ENCODE measurements at places on chromosomes 16 and 17.

GRCh38 chr17:78889531-78889930, 13.5 kb downstream of the CEP295NL start:
- no peak for DNase-seq

GRCh38 chr16:74309789-74310781, 13.5 kb downstream of the PSMD7 start:
- DNase-seq, result no peak

DNA sequence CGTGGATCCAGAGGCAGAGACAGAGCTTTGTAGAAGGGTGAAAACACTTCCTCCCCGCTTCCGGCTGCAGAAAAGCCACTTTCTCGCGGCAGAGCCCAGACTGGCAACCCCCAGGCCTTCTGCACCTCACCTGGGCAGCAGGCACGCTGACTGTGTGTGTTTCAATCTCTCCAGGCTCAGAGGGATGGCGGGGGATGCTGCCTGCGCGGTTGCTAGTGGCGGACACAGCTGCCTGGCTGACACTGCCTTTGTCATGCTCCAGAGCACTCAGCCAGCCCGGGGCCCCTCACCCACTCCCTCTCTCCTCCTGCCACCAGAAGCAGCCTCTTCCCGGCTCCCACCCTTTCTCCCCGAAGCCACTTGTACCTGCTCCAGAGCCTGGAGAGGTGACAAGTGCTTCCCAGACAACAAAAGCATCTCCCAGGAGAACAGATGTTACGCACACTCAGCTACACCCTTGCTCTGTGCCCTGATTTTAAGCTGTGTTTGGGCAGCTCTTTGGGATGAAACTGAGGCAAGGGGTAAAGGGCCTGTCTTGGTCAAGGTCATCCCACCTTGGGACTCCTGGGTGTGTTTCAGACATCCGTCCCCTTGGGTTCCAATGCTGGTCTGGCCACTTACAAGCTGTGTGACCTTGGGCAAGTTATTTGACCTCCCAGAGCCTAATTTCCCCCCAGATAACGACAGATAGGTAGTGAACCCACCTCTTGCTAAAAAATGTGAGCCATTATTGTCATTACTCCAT, 9.2 kb upstream of the GLIS2 start:
- DNase-seq, result no peak

DNA sequence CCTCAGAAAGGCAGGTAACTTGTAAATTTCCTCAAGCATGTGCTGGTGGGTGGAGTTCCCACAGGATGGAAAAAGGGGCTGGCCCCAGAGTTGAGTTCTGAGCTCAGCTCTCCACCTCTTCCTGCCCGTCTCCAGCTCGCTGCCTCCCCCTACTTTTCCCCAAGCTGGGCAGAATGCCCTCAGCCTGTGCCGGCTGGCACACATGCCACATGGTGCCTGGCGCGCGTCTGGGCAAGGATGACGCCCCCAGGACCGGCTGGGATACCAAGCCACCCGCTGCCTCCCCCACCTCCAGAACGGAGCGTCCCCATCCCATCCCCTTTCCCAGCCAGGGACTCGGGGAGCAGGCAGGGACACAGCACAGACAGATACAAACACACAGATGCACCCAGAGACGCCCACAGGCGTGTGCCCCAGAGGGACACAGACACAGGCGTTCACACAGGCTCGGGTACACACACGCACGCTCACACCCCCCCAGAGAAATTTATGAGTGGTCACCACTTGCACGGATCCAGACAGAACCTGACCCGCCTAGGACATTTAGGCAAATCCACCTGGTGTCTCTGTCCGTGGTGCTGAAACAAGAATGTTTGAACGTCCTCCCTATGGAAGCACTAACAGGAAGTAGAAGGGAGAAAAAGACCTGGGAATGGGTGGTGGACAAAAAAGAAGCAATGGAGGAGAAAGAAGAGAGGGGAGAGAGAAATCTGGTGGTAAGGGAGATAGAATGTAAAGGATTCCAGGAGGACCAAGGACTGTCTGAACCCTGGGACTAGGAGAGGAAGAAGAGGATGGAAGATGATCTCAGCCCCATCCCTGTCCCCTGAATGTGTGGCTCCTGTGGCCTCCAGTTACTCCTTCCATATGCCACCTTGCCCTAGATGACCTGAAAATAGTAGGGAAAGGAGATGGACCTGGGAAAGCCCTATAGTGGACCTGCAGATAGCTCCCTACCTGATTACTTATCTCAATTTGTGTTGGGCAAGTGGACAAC, 15.5 kb downstream of the NEUROD2 start:
- DNase-seq, result no peak

GRCh38 chr17:57337390-57337789, 81.1 kb downstream of the MSI2 start:
- DNase-seq, result no peak

DNA sequence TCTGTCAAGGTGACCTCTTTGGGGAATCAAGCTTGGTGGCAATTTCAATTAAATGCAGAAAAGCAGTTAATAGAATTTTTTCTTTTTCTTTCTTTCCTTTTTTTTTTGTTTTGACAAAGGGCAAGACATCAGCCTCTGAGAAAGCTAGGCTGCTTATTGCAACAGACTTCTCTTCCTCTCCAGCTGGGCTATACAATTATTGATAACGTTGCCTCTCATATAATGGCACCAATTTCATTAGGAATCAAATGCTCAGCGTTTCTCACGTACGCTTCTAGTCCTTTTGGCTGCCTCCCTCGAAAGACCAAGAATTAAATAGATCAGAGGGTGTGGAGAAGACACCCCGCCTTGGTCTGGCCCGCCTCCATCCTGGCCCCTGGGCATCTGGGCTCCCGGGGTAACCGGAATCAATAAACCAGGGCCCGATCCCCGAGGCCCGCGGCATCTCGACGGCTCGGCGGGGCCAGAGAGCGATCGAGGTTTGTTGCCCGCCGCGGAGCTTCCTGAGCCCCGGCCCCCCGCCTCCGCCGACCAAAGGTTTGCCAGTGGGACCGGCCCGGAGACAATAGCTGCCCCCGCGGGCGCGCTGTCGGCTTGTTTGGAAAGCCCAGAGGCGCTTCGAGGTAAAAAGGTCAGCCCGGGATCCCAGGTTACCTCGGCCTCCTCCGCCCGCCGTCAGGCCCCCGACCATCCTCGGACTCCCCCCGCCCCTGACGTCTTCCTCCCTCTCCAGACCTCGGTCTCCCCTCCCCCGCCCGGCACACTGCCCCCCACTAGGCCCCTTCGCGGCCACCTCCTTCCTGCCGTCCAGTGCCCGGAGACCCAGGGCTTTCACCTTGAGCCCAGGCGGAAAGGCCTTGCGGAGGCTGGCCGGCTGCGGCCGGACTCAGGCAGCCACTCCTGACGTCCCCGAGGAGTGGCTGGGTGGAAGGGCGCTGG, 3.9 kb downstream of the HOXB1 start:
- DNase-seq, result no peak

GRCh38 chr17:79002796-79003593, 6.6 kb downstream of the CANT1 start:
- no peak for DNase-seq

GRCh38 chr16:66144641-66145040, 221.8 kb upstream of the CDH5 start:
- no peak for DNase-seq

- DNase-seq, result no peak
Measured at GRCh38 chr17:36128411-36128978, 24.9 kb downstream of the CCL4 start.

- no peak for DNase-seq
Measured at GRCh38 chr16:69048328-69049120, 56.9 kb upstream of the HAS3 start.
